B cell (primary cell): ENCODE measurements at places on chromosomes 3 and 15. TPM values are rescaled to one million over a fixed set of nuclear protein-coding genes. Genes with fewer than 3 reads are reported as not detected.

- DNase-seq = no peak
These were observed 29.0 kb downstream of the AQP9 start for GRCh38 chr15:58167095-58167691.

- DNase-seq = no peak
These were observed 11.6 kb downstream of the GPR160 start for GRCh38 chr3:170049146-170050000.

DNA sequence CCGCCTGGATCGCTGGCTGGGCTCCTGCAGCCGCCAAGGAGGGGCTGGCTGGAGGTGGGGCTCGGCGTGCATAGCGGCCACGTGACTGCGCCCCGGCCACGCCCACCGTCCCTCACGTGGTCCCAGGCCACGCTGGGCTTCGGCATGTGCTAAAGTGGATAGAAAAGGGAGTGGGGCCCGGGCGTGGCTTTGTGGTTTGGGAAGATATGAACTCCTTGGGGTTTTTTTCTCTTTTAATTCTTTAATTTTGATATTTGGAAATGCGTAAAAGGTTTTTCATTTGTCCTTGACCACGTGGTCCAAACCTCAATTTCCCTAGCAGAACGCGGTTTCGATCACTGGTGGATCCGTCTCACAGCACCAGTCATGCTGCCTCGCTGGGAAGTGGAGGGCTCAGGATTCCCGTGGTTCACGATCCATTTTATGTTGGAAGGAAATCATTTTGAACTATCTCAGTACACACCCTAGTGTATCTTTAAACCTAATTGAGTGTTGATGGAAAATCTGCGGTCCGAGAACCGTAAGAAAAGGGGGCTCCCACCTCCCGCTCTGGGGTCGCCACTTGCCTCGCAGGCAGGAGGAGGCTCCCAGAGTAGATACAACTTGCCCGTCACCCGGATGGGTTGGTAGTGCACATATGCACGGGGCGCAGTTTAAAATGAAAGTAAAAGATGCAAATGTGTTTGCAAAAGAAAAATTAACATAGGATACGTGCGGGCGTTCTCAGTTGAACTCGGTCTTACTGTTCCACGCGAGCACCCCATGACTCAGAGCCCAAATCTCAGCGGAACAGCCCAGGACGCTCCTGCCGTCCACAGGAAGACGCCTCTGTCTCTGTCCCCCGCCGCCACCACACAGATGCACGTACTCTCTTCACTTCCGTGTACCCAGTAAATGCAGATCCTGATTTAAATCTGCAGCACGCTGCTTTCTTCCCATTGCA is 141.9 kb downstream of the PGPEP1L start:
- peak; percentile 83 for DNase-seq

DNA sequence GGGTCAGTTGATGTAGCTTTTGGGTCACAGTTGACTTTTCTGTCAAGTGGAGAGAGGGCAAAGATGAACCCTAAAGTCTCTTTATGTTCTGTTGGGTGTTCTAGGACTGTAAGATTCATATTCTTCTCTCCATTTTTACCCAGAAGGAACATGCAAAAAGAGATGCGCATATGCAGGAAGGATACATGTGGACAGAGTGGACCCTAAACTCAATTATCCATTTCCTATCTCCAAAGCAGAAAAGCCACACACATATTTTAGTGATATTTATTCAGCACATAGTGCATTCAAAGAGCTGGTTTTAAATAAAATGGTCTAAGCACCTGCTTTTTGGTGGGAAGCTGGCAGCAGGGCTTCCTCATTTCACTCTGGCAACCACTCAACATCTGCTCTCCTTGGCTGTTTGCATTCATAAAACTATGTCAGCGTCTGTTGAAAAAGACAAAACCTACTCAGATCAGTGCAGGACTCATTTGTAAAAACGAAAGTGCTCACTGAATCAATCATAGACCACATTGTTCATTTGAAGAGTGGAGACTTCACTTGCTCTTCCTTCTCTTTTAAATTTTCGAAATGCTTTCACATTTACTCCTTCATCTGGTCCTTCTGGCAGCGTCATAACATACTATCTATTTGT is 96.6 kb downstream of the SEMA6D start:
- peak; percentile 6 for DNase-seq

GRCh38 chr15:88707771-88708654 is 69.2 kb downstream of the ISG20 start:
- no peak for DNase-seq

Gene LMAN1L
- polyA plus RNA-seq = 0.60 and 1.1 TPM in 2 replicates
